Esophagus muscularis mucosa (tissue), 4 donors: ENCODE measurements at places on chromosomes 2 and 18. TPM values are rescaled to one million over a fixed set of nuclear protein-coding genes. Genes with fewer than 3 reads are reported as not detected.

Gene NLRC4
- 0.42 TPM for total RNA-seq

Gene CCDC121
- total RNA-seq, result 2.7 TPM

Gene MYOM1
- total RNA-seq, result 31.7 TPM

Gene ARHGAP25
- 3.7 TPM for total RNA-seq

Gene NT5C1B
- not detected for total RNA-seq

Gene EPAS1
- total RNA-seq, result 113 TPM
